Liver (tissue), 10 donors: ENCODE measurements at places on chromosomes 11 and 22.

DNA sequence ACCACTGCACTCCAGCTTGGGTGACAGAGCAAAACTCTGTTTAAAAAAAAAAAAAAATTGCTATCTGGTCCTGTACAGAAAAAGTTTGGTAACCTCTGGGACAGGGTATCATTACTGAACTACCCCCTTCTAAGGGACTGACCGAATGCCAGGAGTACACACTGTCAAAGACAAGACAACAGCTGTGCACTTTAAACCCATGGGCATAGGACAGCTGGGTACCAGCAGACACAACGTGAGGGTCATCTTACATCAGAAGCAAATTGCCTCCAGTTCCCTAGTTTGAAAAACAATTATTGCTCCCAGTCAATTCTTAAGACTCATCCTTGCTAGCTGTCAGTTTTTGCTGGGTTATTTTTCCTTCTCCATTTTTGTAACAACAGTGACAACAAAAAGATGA lies 17.8 kb downstream of the CD59 start:
- DNase-seq: no peak

- DNase-seq: no peak
These were observed 371.1 kb downstream of the RAB38 start for GRCh38 chr11:87804176-87804575.

- no peak for DNase-seq
These were observed 16.1 kb upstream of the TPP1 start for GRCh38 chr11:6635082-6635932.

- DNase-seq: no peak
These were observed 1.9 kb downstream of the NNMT start for GRCh38 chr11:114297806-114298709.

GRCh38 chr11:11043721-11044120 lies 185.9 kb upstream of the ZBED5 start:
- no peak for DNase-seq

DNA sequence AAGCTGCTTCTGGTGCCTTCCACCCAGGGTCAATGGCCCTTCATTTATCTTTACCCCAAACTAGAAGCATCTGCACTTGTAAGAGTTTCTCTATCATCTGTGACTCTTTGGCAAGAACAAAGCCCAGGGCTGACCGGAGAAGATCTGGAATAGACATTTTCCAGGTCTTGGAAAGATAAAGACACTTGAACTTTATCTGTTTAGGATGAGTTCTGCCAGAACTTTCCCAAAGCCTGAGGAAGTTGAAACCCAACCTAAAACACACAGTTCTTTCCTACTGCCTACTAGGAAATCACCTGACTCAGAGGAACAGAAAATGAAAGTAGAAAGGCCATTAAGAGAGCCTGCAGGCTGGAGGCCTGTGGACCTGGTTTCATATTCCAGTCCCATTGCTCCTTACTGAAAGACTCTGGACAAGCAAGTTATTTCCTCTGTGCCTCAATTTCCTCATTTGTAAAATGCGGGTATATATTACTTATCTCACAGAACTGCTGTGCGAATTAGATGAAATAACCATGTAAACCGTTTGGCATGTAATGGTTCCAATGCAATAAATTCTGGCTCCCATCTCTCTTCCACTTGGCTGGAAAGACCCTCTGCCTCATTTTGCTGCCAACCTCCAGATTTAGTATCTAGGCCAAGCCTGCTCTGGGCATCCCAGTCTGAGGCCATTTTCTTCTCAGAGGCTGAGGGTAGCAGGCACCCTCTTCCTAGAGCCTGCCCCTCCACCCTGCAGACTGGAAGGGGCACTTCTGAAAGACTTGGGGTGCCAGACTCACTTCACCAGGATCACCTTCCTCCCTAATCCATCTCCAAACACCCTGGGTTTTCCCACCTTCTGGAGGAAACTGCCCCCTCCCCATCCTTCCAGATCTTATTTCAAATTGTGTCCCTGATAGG lies 1.2 kb downstream of the UBE2L6 start:
- no peak for DNase-seq

DNA sequence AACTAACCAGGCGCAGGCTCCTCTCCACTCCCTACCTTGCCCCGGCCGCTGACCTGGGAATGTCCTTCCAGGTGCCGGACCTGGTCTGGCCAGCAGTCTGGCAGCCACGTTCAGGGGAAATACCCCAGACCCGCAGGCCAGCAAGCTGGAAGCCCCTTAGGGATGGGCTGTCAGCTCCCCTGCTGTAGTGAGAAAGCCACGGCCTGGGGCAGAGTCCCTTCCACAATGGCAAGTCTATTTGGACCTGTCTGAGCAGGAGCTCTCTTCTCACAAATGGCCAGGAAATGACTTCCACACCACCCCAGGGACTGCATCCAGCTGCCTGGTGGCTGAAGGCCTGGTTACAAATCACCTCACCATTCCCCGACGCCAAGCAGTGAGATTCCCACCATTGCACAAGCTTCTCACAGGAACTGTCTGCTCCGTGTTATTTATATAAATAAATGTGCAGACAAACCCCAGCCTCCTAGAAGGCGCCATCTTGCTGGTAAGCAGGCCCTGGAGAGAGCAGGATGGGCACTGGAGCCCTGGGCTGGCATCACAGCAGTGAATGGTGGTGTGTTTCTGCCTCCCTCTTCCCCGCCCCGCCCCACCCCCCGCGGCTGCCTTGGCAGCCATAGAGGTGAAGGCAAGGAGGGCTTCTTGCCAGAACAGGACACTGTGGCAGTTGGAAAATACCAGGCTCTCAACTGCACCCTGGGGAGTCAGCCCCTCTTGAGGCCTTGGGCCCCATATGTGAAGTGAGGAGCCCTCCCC lies 23.7 kb downstream of the RSPH14 start:
- DNase-seq: no peak

GRCh38 chr11:2439820-2440219 lies 4.5 kb downstream of the TRPM5 start:
- DNase-seq: no peak

GRCh38 chr11:3046190-3046589 lies 11.0 kb downstream of the CARS1 start:
- DNase-seq: no peak

DNA sequence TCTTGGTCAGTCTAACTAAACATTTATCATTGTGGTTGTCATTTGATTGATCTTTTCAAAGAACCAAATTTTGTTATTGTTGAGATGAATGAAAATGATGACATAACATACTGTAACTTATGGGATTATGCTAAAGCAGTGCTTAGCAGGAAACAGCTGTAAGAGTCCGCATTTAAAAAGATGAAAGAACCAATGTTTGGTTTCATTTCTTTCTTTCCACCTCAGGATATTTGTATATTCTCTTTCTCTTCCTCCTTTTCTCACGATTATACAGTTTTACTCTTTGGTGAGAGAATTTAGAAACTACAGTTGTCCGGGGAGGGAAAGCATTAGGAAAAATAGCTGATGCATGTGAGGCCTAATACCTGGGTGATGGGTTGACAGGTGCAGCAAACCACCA lies 23.1 kb downstream of the PIH1D2 start:
- DNase-seq: no peak

GRCh38 chr22:44448271-44448830 lies 49.7 kb downstream of the RTL6 start:
- no peak for DNase-seq

- DNase-seq: no peak
These were observed 42.9 kb downstream of the TECTA start for GRCh38 chr11:121143921-121144320.

DNA sequence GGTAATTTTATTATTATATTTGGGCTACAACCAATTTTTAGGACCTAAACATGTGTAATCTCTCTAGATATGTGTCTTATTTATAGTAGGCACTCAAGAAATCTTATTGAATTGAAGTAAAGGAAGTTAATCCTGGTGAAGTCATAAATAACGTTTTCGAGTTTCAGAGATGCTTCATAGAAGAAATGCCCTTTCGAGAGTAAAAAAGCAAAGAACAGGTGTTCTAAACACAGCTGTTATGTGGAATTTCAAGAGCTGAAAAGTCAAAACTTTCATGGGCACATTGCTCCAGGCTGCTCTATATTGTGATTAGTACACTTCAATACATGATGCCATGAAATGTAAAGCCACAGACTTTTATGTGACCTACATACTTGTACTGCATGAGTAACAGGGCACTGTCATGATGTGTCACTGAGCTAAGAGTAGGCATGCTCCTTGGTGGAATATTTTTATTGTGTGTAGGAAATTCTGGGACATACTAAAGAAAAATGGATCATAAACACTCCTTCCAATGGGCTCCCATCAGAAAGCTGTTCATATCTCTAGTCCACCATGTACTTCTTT lies 7.2 kb upstream of the ELMOD1 start:
- DNase-seq: no peak

GRCh38 chr11:76152741-76153570 lies 53.3 kb downstream of the WNT11 start:
- DNase-seq: no peak
